CD4-positive, alpha-beta T cell (primary cell): ENCODE measurements at places on chromosomes 1 and 21. TPM values are rescaled to one million over a fixed set of nuclear protein-coding genes. Genes with fewer than 3 reads are reported as not detected.

DNA sequence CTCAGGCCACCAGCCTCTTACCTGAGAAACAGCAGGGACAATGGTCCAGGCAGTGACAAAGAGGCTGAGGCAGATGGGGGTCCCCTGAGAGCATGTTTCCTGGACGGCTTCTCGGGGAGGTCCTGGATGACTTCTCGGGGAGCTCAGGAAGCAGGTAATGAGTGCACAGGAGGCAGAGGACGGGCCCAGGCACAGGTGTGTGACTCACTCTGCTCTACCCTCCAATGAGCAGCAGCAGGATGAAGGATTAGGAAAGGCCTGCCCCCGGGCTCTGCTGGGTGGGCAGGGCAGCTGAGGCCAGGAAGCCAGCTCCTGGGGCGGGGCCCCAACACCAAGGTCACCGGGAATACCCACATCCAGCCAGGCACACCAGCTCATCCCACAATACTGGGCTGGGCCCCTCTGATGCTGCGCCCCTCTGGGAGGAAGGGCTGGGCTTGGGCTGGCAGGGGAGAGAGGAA lies 17.2 kb upstream of the PTAFR start:
- no peak for DNase-seq

DNA sequence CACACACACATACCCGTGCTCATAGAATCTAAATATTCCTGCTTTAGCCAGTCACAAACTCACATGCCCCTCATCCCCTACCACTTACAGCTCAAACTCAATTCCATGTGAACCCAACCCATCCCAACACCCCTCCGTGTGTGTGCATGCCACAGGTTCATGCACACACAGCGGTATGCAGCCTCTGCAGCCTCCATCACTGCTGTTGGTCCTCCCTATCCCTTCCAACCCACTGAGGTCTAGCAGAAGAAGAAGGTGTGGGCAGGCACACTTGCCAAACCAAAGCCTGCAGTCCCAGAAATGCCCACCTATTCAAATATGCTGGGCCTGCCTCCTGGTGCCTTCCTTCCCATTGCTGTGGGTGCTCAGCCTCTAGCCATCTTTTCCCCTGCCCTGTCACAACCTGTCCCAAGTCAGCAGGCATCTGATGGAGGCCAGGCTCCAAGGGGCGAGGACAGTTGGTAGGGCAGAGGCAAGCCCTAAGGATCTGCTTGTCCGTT lies 26.2 kb downstream of the SLC2A1 start:
- no peak for DNase-seq

DNA sequence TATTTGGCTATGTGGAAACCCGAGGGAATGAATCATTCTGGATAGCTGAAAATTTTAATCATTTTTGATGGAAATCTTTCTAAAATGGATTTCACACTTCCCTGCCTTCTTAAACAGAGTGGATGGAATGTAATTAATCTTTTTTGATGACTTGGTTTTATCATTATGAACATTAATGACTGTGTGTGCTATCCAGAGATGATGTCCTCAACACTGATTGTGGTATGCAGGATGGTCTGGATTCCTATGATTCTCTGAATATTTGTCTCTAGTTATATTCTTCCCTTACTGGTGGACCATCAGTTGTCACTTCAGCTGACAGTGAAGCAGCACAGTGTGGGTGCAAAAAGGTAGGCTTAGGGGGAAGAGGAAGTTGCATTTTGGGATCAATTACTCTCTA lies 513.5 kb downstream of the LMO4 start:
- DNase-seq, result no peak

DNA sequence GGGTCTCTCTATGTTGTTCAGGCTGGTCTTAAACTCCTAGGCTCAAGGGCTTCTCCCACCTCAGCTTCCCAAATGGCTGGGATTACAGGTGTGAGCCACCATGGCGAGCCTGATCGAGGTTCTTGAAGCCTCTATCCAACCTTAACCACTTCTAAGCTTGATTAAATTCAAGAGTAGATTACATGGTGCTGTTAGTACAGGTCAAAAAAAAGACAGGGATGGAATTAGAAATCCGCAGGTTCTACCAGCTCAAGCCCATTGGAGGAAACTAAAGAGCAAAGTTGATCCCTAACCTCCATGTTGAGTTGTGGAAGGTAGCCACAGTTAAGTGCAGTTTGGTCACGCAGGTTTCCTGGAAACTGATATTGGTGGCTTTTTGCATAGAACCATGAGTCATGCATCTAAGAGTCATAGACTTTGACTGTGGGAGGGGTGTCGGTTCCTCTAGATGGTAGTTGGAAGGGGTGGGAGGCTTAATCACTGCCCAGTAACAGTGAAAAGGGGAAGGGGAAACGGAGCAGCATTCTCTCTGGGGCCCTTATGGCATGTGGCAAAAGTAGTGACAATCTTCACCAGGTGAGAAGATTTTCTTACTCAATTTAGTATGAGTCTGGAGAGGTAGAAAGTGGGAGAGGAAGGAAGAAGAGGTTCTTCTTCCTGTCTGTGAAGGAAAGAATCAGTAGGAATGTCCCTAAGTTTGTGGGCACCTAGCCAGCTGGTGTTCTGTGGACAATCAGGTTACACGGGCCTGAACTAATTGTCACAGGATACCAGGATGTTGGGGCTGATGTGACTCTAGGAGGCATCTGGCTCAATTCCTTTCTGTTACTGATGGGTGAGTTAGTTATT lies 7.0 kb downstream of the CD53 start:
- DNase-seq, result peak; percentile 85

The NUAK2 gene
- total RNA-seq, result 14.9 TPM

GRCh38 chr1:20601129-20601825 lies 12.4 kb downstream of the CDA start:
- no peak for DNase-seq

GRCh38 chr1:233652526-233652925 lies 38.6 kb downstream of the KCNK1 start:
- DNase-seq, result no peak

DNA sequence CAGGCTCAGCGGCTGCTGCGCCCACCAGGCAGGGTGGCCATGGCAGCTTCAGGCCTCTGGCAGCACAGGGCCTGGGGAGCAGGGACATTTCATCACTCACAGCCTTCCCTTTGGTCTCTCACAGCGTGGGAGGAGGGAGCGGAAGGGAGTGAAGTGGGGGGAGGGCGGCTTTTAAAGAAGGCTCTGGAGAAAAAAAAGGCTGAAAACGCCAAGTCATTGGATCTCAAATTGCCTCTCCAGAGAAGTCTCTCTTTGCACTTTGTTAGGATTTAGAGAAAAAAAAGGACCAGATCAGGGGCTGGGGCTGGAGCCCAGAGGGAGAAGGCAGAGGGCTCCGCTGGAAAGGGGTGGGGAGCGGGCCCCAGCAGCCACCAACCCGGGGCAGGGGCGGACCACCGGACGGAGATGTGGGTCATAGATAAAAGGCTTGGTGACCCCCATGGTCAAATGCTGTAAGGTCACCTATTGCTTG lies 209.9 kb downstream of the GRIK3 start:
- DNase-seq, result no peak

GRCh38 chr1:88731475-88732269 lies 47.6 kb downstream of the PKN2 start:
- DNase-seq, result no peak

- no peak for DNase-seq
These were observed 149.3 kb upstream of the C8B start for GRCh38 chr1:57115030-57115614.
